ENCODE measurements at places on chromosomes 13 and 19.

DNA sequence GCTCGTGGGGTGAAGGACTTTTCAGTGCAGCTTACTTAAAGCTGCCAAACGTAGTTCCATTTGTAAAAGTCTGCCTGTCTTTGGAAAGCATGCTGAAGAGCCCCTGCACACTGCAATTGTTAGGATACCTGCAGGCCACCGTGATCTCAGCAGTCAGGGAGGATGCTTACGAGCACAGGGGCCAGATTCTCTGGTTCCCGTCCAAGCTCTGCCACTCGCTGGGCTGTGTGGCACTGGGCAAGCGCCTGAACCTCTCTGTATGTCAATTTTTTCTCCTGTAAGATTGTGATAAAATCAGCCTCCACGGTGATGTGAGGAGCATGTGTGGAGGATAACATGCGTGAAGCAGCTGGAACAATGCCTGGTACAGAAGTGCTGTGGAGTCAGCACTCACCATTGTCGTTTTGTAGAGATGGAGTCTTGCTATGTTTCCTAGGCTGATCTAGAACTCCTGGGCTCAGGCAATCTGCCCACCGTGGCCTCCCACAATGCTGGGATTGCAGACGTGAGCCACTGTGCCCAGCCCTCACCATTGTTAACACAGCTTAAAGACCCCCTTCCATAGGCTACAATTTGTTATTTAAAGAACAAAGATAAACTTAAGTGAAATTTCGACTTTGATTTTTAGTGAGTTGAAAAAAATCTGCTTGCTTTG is 3.5 kb downstream of the ADPRHL1 start:
- DNase-seq = no peak

- DNase-seq = no peak
Observed at GRCh38 chr13:81957121-81957520, 1616.2 kb upstream of the SPRY2 start.

DNA sequence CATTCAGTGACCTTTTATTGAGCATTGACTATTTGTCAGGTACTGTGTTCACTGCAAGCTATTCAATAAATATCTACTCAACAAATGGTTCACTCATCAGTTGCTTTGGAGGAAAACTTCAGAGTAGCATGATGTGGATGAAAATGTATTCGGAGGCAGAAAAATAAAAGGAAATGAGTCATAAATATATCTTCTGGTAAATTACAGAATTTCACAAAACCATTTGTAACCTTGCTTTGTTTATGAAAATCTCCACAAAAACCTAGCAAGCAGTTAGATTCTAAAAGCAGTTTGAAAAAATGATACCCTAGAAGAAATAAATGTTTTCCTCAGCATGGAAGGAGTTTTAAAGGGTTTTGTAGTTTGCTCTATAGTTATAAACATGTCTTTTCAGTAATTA is 399.6 kb downstream of the LMO7 start:
- no peak for DNase-seq

DNA sequence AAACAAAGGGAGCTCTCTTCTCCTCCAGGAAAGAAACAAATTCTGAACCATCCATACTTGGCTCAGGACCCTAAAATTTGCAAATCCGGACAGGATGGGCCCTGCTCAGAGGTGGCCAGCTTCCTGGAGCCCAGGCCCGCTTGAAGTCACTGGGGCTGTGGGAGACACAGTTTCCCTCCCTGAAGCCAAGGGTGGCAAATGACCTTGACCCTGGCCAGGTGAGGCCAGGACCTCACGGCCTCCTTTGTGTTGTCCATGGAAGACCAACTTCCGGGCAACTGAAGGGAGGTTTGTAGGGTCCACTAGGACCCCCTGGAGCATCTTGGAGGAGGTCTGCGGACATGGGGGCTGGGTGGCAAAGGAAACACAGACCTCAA is 5.5 kb downstream of the NANOS3 start:
- peak; percentile 19 for DNase-seq

DNA sequence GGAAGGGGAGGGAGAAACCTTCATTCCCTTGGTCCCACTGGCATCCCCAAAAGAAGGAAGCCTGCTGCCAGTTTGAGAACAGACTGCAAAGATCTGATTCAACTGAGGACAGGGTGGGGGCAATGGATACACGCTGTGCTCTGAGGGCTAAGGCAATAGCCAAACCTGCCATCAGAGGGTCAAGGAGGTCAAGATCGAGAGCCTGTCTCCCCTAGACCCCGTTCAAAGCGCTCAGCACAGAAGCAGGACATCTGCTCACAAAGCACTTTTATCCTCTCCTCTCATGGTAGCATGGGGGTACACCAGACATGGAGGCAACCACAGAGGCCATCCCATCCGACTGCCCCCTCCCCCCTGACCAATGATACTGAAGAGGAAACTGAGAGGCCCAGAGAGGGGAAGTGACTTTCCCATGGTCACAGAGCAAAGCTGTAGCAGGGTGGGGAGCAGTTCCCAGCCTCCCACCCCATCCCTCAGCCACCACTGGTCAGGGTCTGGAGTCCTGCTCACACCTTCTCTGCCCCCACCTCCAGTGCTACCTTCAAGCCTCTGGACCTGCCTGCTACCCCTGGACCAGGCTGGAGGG is 11.1 kb downstream of the POU2F2 start:
- no peak for DNase-seq

GRCh38 chr19:2618611-2619010 is 83.9 kb downstream of the GNG7 start:
- DNase-seq = peak; percentile 71

DNA sequence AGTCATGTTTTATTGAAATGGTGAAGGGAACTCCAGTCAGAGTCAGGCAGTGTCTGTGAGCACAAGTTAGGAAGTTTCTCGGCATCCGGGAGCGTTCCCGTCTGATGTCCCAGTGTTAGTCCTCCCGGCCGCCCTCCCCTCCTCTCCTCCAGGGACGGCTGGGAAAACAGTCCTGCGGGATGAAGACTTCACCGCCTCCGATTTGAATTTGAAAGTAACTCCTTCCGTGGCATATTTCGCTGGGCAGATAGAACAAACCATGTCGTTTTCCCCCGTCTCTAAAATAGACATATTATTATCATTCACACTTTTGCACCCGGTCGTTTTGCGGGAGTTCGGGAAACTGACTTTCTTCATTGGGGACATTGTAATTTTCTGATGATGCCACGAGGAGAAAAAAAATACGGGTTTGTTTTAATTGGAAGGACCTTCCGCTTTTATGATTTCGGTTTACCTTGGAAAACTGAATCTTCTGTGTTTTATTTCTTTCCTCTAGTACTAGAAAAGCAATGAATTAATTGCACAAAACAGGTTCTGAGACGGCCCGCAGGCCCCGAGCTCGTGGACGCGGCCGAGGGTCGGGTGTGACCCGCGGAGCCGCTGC is 76.6 kb downstream of the ZIC5 start:
- no peak for DNase-seq

GRCh38 chr13:50760751-50761150 is 82.7 kb downstream of the DLEU7 start:
- DNase-seq = no peak

GRCh38 chr13:98411617-98412265 is 165.2 kb downstream of the STK24 start:
- DNase-seq = peak; percentile 63

DNA sequence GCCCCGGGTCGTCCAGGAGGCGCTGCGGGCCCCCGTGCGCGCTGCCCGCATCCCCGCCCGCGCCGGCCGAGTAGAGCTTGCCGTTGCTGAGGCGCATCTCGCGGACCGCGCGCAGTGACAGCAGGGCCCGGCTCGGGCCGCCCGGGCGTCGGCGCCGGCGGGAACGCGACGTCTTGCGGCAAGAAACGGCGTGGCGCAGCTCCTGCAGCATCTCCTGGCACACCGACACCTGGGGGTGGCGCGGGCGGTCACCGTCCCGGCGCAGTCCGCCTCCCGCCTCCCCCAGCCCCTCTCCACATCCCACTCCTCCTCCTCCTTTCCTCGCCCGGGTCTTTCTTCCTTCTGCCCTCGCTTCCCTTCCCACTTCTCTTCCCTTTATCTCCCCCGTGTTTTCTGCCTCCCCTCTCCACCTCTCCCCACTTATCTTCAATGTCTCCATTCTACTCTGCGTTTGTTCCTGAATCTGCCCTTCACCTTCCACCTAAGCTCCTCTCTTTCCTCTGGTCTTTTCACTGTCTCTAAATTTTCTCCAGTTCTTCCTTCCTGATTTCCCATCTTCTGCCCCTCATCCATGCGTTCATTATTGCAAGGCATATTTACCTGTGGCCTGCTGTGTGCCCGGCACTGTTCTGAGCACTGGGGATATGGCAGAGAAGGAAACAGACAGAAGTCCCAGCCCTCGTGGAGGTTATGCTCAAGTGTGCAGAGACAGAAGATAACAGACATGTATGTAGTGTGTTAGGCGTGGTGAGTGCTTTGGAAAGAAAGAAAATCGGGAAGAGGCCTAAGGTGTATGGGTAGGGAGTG is 5.2 kb upstream of the ATP1A3 start:
- DNase-seq = no peak

GRCh38 chr19:10983026-10983425 is 22.2 kb downstream of the SMARCA4 start:
- no peak for DNase-seq

GRCh38 chr13:76503291-76503690 is 382.9 kb downstream of the KCTD12 start:
- no peak for DNase-seq

DNA sequence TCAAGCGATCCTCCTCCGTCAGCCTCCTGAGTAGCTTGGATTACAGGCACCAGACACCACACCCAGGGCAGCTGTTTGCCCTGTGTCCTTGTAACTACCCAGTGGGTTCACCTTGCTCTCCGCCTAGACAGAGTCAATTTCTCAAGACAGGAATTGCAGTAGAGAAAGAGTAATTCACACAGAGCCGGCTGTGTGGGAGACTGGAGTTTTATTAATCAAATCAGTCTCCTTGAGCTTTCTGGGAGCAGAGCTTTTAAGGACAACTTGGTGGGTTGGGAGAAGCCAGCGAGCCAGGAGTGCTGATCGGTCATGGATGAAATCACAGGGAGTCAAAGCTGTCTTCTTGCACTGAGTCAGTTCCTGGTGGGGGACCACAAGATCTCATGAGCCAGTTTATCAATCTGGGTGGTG is 20.6 kb upstream of the ADGRE1 start:
- no peak for DNase-seq

GRCh38 chr13:55554741-55555140 is 1586.0 kb upstream of the PRR20A start:
- DNase-seq = no peak

- peak; percentile 62 for DNase-seq
Observed at GRCh38 chr13:26459276-26460131, 98.0 kb upstream of the WASF3 start.

DNA sequence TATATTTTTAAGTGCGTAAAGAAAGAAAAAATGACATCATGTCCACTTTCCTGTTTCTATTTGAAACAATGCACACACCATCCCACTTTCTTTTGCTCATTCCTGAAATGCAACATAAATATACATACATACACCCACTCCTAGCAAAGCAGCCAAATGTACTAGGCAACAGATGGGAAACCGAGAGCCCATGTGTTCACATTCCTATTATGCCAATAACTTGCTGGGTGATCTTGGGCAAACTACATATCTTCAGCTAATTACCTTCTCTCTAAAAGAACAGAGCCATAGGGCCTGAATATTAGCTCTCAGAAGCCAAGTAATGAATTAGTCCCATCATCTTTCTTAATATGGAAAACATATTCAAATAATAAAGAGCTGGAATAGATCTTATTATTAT is 610.6 kb upstream of the ATXN8OS start:
- DNase-seq = no peak

- no peak for DNase-seq
Observed at GRCh38 chr19:28981994-28982393, 231.0 kb downstream of the UQCRFS1 start.

GRCh38 chr13:50979187-50979586 is 69.6 kb downstream of the RNASEH2B start:
- no peak for DNase-seq

DNA sequence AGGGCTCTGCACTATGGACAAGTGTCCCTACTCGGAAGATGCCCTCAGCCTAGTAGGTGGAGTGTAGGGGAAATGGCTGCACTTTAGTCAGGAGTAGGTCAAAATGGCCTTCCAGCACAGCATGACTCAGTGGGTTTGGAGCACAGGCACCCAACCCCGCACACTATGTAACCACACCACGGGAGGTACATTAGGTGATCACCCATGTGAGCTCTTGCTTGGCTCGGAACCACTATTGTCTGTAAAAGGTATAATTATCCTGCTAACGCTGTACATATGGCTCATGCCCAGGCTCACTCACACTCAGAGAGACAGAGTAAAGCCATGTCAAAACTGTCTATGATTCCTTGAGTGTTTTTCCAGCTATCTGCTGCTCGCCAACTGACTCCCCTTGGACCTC is 156.9 kb upstream of the DACH1 start:
- DNase-seq = no peak

DNA sequence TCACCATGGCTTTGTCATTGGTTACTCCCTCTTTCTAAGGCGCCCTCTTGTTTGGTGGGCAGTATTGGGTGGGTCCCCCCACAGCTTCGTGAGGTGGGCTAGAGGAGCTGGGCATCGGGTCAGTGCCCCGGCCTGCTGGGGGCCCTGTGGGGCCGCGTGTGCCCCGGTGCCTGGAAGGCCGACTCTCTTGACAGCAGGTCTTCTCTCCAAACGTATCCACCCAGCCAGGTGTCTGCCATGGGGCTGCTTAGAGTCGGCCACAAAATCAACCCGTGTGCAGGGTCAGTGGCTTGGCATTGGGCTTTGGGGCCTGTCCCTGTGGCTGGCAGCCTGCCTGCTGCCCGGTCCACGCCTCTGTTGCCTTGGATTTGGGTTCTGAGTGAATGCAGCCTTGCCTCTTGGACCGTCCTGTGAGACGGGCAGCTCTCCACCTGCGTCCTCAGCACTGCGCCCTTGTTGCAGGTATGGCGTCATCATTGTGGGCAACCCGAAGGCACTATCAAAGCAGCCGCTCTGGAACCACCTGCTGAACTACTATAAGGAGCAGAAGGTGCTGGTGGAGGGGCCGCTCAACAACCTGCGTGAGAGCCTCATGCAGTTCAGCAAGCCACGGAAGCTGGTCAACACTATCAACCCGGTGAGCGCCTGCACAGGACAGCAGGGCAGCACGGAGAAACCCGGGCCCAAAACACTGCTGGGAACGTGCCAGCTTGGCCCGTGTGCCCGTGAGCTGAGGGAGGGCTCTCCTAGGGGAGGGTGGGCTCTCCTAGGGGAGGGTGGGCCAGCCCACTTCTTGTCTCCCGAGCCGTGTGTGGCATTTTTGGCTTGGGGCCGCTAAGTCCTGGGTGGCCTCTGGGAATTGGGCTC is 31.4 kb downstream of the UPF1 start:
- no peak for DNase-seq

DNA sequence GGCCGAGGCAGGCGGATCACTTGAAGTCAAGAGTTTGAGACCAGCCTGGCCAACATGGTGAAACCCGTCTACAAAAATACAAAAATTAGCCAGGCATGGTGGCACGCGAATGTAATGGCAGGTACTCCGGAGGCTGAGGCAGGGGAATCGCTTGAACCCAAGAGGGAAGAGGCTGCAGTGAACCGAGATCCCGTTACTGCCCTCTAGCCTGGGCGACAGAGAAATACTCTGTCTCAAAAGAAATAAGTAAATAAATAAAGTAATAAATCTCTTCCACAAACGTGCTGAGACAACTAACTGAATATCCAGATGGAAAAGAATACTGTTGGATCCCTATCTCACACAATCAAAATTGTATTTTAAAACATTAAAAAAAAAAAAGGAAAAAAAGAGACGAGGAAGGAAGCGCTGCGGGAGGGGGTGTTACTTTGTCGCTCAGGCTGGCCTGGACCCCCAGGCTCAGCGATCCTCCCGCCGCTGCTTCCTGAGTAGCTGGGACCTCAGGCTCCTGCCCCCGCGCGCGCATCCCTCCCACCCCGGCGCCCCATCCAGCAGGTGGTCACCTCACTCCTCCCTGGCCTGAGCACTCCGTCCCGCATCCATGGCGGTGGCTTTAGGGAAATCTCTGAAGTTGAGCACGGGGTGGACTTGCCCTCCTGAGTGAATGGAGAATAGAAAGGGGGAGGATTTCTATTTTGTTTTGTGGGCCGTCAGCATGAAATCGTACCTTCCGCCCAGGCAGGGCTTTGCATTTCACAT is 628 bp upstream of the ZNF813 start:
- DNase-seq = peak; percentile 27

Measured in femur (tissue), 1 donor.